ENCODE measurements at places on chromosomes 5 and 9.

GRCh38 chr9:93001031-93001430 lies 53.7 kb downstream of the FGD3 start:
- DNase-seq = no peak

- DNase-seq = no peak
These were observed 26.6 kb upstream of the CRB2 start for GRCh38 chr9:123329329-123329955.

DNA sequence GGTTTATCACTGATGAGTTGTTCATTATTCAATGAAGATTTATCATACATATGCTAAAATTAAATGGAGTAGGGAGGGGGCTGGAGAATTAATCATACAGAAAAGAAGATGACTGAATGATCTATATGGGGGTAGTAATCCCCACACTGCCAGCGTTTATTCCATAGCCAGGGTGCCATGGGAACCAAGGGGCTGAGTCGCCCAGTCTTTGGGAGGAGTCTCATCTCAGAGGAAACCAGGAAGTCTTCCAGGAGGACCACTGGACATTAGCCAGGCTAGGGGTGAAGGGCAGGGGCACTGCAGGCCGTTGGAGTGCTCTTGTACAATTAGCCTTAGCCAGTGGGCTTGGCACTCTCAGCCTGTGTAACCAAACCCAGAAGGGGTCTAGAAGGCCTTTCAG lies 226.5 kb downstream of the ARL15 start:
- no peak for DNase-seq

DNA sequence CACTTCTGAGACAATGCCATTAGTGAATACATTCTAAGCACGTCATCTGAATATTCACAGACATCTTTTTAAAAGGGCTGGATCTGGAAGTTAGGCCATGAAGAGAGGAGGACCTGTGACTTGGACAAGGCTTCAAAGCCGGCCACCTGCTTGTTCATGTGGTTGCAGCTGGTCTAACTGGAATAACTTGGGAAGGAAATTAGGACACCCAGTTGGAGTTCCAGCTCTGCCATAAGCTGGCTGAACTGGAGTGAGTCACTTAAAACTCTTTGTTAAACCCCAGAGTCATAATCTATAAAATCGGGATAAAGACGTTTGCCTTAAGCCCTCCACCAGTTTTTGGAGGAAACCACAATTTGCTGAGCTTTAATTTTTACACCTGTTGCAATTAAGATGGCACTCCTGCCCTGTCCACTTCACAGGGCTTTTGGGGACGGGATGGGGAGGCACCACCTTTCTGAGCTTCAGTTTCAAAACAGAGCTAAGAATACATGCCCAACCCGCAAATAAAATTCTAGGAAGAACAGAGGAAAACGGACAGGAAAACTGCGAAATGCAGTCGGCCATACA lies 536 bp upstream of the STX17 start:
- peak; percentile 5 for DNase-seq

DNA sequence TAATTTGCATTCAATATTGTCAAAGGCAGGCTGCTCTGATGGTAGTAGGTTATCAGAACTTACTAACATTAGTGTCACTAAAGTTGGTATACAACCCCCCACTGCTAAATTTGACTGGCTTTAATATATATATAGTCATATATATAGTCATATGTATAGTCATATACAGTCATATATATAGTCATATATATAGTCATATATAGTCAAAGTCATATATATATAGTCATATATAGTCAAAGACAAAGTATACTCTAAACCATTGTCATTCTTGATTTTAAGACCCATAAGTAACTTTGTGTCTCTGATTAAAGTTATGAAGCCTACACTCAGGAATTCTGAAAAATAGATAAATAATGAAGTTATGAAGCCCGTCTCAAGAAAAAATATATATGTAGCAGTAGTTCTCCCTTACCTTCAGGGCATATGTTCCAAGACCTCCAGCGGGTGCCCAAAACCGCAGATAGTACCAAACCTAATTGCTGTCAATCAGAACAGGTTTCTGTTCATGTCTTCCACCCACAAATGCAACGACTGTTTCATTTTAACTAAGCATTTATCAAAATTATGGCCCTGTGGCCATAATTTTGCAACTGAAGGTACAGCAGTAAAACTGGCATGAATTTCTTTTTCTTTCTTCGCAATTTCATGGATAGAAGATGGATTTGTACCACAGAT lies 40.1 kb downstream of the TRPM6 start:
- DNase-seq = no peak

GRCh38 chr9:100294341-100294740 lies 58.4 kb downstream of the TEX10 start:
- DNase-seq = no peak

DNA sequence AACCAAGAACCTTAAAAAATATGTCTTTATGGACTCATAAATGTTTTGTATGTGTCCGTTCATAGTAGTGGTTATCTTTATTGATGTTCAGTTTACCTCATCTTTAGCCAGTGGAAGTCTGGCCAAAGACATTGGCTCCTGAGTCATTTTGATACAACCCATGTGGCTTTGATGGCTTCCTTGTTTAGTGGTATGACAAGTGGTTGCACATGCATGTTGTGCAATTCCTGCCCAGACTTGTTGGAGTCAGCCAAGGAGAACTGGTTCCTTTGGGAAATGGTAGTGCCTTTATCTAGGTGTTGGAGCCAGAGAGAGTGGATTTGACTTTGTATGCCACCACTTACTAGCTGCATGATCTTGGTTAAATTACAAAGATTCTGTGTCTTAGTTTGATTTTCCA lies 94.3 kb downstream of the RPS23 start:
- DNase-seq = no peak

GRCh38 chr5:4563400-4563799 lies 576.7 kb upstream of the ADAMTS16 start:
- DNase-seq = peak; percentile 54

DNA sequence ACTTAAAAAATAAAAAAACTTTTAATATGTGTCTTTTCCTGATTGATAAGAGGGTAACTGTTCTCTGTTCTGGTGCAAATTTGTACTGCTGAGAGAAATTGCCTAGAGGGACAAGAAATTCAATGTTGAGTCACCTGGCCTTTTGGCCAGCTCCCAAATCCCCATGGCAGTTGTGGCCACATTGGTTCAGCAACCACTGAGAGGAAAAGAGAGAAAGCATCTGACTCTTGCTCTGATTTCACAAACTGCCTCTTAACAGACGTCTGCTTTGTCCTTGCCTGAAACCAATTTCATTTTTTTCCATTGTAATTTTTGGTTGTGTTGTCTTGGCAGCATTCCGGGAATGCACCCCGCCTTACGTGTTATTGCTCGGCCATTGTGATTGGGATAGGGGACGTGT lies 42.4 kb downstream of the NTRK2 start:
- DNase-seq = no peak

DNA sequence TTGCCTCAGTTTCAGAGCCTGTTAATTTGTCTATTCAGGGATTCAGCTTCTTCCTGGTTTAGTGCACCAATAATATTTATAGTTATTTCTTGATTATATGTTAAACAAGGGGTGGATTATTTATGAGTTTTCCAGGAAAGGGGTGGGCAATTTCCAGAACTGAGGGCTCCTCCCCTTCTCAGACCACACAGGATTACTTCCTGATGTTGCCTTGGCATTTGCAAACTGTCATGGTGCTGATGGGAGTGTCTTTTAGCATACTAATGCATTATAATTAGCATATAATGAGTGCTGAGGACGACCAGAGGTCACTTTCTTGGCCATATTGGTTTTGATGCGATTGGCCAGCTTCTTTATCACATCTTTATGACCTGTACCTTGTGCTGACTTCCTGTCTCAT lies 6.2 kb upstream of the DTWD2 start:
- DNase-seq = no peak

- no peak for DNase-seq
These were observed 9.4 kb downstream of the ANKS6 start for GRCh38 chr9:98786750-98787510.

- no peak for DNase-seq
These were observed 123.6 kb upstream of the PTCH1 start for GRCh38 chr9:95640336-95640735.

DNA sequence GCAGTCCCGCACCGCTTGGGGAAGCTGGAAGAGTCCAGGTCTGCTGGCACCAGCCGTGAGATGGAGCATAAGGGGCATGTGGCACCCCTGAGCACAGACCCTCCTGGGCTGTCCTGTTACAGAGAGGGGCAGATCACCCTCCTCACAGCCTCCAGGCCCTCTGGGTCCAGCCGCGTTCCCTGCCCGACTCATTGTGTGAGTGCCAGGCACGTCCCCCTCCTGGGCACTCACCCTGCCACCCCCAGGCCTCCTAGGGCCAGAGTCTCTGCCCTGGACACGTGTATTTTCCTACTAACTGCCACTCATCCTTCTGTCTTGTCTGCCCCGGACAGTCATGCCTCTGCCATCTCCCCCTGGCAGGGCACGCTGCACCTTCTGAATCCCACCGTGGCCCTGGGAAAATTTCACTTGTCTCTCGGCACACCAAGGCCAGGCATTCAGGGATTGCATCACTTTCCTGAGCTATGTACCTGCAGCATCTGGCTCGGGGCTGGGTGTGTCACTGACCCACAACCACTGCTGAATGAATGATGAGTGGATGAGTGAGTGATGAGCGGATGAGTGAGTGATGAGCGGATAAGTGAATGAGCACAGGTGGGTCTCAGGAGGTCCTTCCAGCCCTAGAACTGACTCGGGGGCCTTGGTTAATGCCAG lies 21.5 kb upstream of the FCN1 start:
- DNase-seq = no peak

DNA sequence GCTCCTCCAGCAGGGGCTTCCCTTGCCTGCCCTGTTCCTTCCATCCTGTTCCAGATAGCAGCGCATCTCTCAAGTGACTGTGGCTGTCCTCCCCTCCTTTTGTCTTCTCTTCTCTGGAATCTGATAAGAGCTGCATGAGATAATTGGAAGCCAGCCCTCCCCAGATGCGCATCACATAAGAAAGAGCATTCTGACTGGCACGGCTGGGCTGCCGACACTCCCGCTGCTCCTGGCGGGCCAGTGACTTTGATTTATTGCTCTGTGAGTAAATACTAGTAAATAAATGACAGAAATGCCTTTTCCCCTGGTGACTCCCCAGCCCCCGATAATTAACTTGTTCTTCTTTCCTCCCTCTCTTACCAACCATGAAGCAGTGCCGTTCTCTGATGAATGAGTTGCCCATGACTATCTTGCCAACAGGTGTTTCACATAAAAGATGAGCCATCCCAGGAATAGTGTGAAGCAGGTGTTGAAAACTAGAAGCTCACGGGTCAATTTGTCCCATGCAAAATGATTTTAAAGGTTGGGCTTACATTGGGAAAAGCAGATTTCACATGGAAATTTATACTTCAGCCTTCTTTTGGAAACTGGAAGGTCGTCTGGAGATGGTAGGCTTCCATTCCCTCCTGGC lies 212.3 kb downstream of the ERCC6L2 start:
- DNase-seq = no peak

- DNase-seq = no peak
These were observed 125.7 kb downstream of the FBN2 start for GRCh38 chr5:128412145-128412930.

DNA sequence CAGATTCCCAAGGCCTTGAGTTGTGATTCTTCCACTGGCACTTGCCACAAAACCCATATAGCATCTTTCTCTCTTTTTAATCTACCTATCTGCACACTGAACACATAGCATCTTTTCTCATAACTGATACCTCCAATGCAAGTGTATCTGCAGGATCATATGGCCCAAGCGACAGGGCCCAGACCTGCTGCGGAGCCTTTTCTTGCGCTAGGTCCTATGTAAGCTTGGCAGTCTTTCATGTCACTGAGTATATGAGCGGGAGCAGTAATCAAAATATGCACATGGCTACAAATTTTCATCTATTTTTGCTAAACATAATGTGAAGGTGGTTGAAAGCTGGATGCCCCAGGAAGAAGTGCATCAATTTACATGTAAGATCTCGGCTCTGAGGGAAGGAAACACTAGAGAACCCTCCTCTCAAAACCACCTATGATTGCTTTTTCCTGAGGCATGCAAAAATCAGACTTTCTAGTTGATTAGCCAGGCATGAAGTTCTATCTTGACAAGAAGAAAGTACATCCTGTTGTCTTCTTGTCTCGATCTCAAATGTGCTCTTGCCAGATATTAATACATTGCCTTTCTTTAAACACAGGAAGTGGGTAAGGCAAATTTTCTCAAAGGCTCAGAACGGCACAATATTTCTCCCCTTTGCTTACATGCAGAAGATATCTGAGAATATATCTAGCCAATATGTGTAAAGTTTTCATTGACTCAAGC lies 26.9 kb upstream of the CEMIP2 start:
- DNase-seq = peak; percentile 84

DNA sequence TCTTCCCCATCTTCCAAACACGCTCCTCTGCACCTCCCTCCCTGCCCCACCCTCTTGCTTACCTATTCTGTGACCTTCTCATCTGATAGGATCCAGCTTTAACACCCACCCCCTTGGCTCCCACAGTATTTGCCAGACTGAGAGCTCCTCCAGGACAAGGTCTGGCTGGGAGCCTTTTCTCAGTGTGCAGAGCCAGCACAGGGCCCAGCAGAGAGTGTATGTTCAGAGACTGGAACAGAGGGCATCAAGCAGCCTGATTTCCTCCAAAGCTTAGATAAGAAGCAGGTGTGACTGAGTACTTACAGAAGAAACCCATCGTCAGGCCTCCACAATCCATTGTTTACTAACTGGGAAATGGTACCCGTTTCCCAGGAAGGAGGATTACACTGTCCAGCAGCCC lies 26.6 kb downstream of the LHX6 start:
- DNase-seq = no peak

- no peak for DNase-seq
These were observed 52.5 kb downstream of the HRH2 start for GRCh38 chr5:175710326-175710725.

GRCh38 chr9:137286975-137287383 lies 9.5 kb downstream of the TOR4A start:
- peak; percentile 71 for DNase-seq

GRCh38 chr9:96080364-96080763 lies 204.9 kb downstream of the ERCC6L2 start:
- no peak for DNase-seq

GRCh38 chr5:170337045-170337733 lies 39.6 kb upstream of the LCP2 start:
- no peak for DNase-seq

DNA sequence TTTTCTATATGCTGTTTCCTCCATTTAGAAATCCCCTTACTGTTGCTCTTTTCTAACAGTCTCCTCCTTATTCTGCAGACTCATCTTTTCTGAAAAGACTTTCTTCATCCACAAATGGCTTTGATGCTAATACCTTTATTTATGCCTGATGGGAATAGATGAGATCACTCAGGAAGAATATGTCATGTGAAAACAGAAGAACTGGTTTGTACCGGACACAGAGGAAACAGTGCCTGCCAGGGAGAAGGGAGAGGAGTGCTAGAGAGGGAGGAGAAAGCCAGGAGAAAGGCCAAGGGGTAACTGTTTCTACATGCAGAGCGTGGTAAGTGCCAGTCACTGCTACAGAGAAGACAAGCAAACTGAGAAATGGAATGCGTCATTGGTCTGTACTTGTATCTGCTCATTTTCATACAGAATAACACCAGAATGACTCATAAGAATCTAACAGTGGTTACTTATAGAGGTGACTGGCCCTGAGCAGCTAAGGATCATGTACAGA lies 45.9 kb upstream of the PJA2 start:
- DNase-seq = no peak
